AG08395 (cell line): ENCODE measurements at places on chromosomes 4 and X.

DNA sequence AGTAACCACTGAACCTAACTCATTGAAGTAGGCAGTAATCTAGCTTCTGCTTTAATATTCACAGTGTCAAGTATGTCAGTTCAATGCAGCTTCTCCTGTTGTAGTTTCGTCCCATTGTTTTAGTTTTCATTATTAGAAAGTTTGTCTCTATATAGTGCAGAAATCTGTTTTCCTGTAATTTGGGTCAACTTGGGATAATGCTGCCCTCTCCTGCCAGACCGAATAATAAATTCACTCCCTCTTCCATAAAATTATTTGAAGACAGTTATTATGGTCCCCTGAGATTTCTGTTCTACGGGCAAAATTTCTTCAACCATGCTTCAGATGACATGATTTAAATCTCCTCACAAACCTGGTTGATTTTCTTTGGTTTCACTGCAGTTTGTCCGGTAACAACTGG lies 4.6 kb upstream of the LUZP4 start:
- DNase-seq, result peak; percentile 5

DNA sequence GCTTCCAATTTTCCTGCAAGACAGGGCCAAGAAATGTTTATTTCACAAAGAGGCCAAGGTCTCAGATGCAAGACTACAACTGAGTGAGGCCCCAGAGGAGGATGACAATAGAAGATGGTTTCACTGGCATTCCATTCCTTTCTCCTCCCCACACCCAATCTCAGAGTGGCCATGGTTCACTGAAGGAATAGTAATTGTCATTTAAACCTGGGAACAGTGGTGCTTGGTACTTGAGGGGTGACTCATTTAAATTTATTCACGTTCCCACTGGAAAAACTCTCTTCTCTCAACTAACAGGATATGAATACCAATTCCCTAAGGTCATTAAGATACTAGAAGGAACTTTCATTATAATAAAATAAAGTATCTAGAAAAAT lies 35.3 kb upstream of the CXCL8 start:
- DNase-seq, result peak; percentile 70

DNA sequence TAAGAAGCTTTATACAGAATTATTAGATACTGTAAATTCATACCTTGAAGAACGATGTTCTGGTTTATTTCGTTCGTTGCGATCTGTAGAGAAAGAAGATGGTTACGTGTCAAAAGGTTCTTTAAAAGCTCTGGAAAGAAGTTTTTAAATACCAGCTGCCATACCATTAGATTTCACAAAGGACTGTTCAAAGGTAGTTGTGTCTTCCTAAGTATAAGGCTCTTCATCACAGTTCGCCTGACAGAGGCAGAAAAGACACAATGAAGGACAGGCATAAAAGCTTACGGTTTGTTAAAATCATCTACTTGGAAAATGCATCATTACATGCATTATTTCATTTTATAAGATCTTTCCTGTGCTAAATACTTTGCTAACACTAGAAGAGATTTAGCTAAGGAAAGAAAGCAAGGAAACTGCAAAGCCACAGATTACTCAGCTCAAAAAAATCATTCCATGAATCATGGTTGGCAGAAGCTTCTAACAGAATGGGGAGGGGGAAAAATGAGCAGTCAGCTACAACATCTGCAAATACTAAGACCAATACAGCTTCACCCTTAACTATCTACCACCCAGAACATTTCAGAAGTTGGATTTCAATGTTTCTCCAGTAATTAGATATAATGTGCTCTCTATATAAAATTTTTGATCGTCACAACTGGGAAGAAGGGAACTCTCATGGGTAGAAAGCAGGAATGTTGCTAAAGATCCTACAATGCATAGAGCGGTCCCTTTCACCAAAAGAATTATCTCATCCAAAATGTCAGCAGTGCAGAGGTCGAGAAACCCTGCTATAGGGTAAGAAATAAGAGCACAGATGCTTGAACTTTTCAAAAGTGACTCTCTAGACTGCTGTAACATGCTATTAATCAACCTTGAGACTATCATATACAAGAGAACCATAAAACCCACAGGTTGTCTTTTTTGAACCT lies 50.7 kb upstream of the PRSS48 start:
- DNase-seq, result peak; percentile 86

GRCh38 chr4:5341526-5341925 lies 290.2 kb downstream of the STK32B start:
- no peak for DNase-seq

DNA sequence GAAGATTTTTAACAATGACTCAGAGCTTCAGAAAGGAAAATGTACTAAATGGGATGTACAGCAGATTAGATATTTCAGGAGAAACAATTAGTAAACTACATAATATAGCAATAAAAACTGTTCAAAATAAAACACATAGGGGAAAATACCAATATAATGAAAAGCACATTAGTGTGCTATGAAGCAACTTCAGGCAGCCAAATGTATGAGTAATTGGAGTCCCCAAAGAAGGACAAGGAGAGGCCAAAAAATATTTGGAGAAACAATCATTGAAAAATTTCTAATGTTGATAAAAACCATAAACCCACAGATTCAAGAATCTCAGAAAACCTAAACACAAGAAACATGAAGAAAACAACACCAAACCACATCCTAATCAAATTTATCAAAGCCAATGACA lies 129.3 kb upstream of the CHRDL1 start:
- no peak for DNase-seq

DNA sequence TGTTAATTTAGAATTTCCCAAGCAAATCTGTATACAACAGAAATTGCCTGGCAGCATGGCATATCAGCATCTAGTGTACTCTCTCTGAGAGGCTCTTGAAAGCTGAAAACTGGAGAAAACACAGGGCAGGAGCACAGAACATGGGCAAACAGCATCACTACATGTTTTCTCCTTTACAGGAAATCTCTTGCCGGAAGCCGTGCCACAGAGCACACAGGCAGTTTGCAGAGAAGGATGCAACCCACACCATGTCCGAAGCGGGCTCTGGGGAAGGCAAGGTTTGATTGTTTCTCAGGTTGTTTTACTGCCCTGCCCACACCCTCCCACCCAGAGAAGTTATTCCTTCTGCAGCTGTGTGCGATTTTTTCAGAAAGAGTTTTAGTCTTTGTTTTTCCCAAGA lies 41.1 kb upstream of the FAM9C start:
- DNase-seq, result no peak

GRCh38 chr4:109682875-109683274 lies 20.4 kb downstream of the CASP6 start:
- DNase-seq, result no peak

DNA sequence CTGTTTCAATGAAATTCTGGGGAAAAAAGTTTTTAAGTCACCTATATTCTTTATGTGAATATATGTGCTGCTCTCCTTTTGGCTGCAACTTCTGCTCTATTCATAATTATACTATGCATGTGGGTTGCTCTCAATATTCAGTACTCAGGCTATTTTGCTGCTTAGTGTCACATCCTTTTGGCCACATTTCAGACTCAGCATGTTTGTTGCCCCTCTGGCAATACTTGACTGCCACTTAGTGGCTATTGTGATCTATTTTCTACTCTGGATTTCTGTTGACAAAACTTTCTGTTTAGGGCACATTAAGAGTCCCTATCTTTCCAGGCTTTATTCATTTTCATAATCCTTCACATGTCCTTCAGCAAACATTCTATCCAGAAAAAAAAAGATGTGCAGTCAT lies 15.8 kb upstream of the CT45A1 start:
- no peak for DNase-seq

DNA sequence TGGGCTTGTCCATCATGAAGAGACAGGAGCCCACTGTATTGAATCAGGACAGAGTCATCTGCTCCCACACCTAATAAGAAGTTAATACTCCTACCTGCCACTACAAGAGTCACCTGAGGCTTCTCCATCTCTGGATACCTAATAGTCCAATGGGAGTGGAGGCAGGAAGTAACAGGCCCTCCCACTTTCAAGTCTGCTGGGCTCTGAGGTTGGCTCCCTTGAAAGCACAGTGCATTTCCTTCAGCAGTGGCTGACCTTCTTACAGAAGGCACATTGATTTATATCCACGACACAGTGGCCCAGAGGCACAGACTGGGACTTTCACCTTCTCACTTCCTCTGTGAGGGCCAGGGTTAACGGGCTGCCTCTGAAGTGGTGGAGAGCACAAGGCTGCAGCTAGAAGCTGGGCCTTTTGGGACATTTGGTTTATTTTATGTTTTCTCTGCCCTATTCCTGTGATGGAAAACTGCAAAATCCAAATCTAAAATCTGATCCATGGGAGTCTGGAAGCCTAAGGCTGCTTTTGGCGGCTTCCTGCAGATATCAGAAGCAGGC lies 38.1 kb downstream of the FRG2 start:
- no peak for DNase-seq

DNA sequence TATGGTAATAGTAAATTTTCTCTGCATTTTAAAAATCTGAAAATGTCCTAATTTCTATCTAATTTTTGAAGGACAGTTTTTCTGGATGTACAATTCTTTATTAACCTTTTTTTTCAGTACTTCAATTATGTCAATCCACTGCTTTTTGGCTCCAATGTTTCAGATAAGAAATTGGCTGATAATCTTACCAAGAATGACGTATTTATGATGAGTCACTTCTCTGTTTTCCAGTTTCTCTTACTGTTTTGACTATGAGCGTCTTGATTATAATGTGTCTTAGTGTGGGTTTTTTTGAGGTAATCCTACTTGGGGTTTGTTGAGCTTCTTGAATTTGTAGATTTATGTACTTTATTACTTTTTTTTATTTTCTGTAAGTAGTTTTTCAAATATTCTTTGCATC lies 47.2 kb downstream of the UGT2B11 start:
- DNase-seq, result no peak

DNA sequence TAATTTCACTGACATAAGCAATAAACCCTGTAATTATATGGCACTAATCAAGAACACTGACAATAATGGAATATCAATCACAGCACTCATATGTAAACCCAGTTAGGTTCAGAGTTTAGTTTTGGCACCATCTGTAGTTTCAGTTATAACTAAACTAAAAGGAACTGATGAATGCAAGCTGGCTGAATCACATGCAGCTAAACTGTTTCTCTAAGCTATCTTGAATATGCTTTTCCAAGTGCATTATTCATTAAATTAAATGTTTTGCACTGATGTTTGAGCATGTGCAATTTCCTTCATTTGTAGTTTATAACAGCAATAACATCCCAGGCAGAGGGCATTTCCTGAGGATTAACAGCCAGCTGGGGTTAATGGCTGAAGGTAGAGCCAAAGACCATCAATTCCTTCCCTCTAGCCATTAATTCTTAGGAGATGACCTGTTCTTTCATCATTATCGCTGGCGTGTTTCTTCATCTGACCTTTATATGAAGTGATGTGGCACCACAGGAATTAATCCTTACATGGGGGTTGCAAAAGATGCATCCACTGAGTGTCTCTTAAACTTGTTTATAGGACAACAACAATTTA lies 562.8 kb upstream of the IGFBP7 start:
- DNase-seq, result no peak

GRCh38 chrX:78111140-78111931 lies 7.3 kb downstream of the PGK1 start:
- no peak for DNase-seq

DNA sequence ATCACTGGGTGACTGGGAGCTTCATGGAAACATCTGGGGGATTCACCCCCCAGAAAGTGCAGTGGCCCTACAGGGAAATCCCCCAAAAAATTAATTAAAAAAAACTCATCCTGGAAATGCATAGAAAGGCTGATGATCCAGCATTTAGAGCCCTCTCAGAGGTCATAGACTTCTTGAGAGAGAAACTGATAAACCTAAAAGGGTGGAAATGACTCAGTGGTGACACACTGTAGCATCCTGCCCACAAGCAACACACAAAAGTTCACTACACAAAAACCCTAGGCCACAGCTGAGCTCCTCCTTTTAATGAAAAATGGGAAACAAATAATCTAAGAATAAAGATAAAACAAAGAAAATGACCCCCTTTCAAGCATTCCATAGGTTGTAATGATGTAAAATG lies 911.5 kb downstream of the GLUD2 start:
- peak; percentile 9 for DNase-seq

- DNase-seq, result no peak
These were observed 164.7 kb downstream of the SPCS3 start for GRCh38 chr4:176484301-176484984.
